ENCODE measurements at places on chromosomes 3 and 15.

DNA sequence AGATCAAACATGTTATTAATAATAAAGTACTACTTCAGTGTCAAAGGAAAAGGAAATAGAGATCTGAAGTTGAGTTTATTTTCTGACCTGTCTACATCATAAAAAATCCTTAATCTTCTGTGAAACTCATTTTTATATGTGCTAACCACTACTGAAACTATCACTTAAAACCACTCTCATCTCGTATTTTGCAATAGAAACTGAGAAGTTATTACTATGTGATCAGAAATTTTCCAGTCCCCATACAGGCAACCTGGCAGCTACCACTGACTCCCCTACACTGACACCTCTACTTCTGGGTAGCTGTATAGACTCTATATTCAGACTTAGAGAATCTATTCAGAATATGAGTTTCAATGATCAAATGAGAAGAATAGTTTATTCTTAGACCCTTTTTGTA, 8.3 kb downstream of the HDGFL3 start:
- DNase-seq, result no peak

DNA sequence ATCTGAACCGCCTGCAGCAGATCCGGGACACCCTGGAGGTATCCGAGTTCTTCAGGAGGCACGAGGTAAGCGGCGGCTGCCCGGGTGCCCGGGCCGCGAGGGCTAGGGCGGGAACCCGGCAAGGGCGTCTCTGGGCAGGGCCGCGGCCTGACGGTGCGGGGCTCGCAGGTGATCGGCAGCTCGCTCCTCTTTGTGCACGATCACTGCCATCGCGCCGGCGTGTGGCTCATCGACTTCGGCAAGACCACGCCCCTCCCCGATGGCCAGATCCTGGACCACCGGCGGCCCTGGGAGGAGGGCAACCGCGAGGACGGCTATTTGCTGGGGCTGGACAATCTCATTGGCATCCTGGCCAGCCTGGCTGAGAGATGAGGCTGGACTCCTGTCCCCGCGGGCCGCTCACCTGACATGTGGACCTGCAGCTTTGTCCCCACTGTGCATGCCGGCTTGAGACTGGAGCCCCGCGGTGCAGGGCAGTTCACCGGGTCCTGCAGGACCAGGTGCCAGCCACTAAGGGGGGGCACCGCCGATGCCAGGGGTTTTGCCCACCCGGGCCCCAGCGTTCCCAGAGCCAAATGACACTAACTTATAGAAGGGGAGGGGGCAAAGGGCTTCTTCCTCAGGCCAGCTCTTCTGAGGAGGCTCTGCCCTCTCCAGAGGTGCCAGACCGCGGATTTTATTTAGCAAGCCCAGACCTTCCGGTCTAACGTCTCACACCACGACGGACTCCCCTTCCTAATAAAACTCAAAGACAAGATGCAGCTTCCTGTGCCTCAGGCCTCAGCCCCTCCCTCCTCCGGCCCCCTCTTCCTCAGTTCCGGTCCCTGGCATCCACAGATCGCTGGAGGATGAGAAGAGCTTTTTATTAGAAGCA, 9.4 kb downstream of the ITPKA start:
- no peak for DNase-seq

DNA sequence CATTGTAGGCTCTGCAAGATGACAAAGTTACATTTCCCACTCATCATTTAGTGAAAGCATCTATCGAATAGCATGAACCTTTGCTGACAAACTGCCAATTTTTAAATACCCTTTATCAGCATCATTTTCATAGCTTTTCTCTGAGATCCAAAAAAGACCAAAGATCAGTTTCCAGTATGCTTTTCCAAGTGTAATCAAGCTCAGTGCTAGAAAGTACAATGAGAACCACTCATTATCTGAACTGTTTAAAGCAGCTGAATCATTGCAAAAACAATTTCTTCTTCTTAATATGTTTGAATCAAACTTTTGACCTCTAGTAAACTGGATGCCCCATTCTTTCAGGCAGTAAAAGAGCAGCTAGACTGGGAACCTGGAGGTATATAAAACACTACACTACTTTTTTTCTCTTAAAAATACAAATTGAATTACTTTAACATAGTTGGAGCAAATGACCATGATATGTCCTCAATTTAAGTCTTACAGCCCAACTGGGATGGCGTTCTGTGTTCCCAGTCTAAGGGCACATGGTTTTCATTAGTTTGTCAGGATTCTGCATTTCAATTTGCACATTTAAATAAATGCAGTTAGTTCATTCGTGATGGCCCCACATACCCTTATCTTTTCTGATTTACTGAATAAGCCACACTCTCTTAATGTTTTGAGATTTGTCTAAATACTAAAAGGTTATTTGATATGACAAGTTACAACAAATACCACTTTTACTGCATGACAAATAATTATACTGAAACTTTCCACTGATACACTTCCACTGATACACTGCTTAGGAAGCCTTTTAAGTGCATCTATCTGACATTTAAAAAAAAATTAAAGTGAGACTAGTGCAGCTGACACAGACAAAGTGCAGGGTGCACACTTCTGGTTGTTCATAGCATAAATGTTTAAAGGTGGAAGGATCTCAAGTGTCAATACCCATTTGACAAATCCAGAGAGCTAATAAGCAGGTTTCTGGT, 146.0 kb upstream of the FRMD4B start:
- DNase-seq, result no peak

DNA sequence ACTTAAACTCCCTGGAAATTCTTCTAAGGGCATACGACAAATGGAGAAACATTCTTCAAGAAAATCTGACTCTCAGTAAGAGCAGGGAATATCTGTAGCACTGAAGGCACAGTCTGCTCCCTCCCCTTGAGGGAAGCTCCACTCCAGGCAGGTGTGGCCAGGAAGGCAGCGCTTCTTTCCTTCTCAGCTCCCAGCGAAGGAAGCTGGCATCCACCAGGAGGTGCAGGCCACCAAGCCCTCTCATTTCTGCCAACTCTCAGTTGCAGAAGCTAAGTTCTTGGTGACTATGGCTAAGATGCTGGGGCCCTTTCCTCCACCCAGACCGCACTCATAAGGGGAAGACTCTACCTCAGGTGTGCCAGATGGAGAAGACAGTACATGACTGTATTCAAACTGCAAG, 37.7 kb upstream of the SLC41A3 start:
- DNase-seq, result no peak

- no peak for DNase-seq
These were observed 48.2 kb upstream of the SLC9A9 start for GRCh38 chr3:143896486-143896885.

DNA sequence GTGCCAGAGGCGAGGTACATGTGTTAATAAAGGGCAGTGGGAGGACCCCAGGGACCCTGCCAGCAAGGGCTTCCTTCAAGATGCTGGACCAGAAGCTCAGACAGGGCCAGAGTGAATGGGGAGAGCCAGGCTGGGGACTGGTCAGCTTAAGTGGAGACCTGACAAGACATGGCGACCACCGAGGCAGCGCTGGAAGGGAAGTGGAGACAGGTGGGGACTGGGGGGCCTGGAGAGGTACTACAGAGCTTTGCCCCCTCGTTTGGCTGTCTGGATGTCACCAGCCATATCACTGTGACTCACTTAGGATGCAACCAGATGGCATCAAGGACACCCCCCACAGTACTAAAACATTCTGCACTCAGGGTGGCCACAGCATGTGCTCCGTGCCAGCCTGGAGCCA, 97.9 kb downstream of the ADCY5 start:
- DNase-seq, result no peak

GRCh38 chr3:73069775-73070444, 8.5 kb downstream of the EBLN2 start:
- no peak for DNase-seq

GRCh38 chr3:150464684-150465083, 56.6 kb downstream of the TSC22D2 start:
- DNase-seq, result no peak

DNA sequence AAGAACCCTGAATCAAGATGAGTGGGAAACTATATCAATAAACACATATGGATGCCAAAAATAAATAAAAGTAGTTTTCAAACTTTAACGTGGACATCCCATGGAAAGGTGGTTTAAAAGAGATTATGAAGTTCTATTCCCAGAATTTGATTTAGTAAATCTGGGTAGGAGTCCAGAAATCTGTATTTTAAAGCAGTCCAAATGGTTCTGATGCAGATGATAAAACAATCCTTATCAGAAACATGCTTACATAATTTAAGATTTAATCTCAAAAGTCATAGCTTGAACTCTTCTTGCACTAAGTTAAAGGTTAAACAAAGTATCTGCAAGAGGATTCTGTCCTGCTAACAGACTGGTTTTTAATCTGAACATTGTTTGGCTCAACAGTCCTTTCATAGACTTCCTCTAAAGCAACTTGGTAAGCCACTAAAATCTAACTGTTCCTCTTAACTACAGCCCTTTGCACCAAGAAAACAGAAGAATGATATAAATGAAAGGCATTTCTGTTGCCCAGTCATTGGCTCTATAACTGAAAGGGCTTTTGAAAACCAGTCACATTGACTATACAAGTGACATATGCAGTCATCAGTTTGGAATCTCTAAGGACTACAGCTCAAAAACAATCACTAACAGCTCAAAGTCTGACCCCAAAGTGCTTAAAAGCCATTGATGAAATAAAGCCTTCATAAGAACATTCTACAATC, 23.4 kb upstream of the MAP4 start:
- DNase-seq, result no peak

DNA sequence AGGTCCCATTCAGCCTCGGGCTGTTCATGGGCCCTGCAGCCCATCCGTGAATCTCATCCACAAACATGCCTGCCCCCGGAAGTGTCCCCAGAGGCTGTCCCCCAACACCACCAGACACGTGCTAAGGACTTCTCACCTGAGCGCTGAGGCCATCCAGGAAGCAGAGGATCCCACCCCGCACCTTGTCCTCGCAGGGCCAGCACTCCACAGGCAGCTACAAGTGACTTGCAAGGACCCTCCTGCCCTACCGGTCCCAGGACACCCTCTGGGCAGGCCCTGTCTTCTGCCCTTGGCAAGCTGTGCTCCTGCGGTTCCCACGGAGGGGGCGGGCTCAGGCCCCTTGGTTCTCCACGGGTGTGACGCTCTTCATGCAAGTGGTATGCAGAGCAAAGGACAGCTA, 146.0 kb downstream of the NUP210 start:
- no peak for DNase-seq

- no peak for DNase-seq
These were observed 36.0 kb upstream of the CBLB start for GRCh38 chr3:105904678-105905284.

GRCh38 chr3:101069901-101070798, 76.9 kb upstream of the ABI3BP start:
- peak; percentile 46 for DNase-seq

Measured in HuH-7.5 (cell line).